ENCODE measurements at places on chromosomes 12 and 14. TPM values are rescaled to one million over a fixed set of nuclear protein-coding genes. Genes with fewer than 3 reads are reported as not detected.

Gene OSGEP
- 31.4 TPM for total RNA-seq

Gene POTEM
- total RNA-seq, result not detected

Gene PTCSC3
- not detected for total RNA-seq

Gene SSPN
- total RNA-seq, result not detected

Gene TTC5
- total RNA-seq, result 11.7 TPM

Gene ITGB7
- 3.5 TPM for total RNA-seq

Gene RNF10
- total RNA-seq, result 136 TPM

Gene TSPAN11
- not detected for total RNA-seq

Gene MMP14
- 2.3 TPM for total RNA-seq

Gene PLA2G1B
- total RNA-seq, result 1.8 TPM

Gene SAMD15
- 0.11 TPM for total RNA-seq

Gene BCL11B
- total RNA-seq, result 0.18 TPM

Gene BBS10
- 6.1 TPM for total RNA-seq

Gene TAS2R14
- total RNA-seq, result 1.4 TPM

Gene TAS2R8
- total RNA-seq, result not detected

Gene SFSWAP
- 60.4 TPM for total RNA-seq

Gene CAPS2
- total RNA-seq, result 0.36 TPM

Gene CAPZA3
- not detected for total RNA-seq

Gene RACGAP1
- total RNA-seq, result 86.2 TPM

Gene ESR2
- 3.6 TPM for total RNA-seq

Gene SRRM4
- not detected for total RNA-seq

Gene SLC7A8
- 19.6 TPM for total RNA-seq

Gene KRT81
- total RNA-seq, result 0.25 TPM

Gene NGB
- total RNA-seq, result not detected

Gene PLEKHD1
- total RNA-seq, result not detected

Gene SLCO1C1
- total RNA-seq, result not detected

Gene PRH2
- not detected for total RNA-seq

Gene LMO3
- 0.40 TPM for total RNA-seq

Gene BDKRB2
- total RNA-seq, result 0.02 TPM

Gene SOCS2
- total RNA-seq, result 90.4 TPM

Gene STXBP6
- total RNA-seq, result 0.54 TPM

Gene KRT5
- total RNA-seq, result not detected

Gene C12orf60
- total RNA-seq, result 1.5 TPM

Gene SPSB2
- 7.5 TPM for total RNA-seq

Gene TMEM121
- total RNA-seq, result not detected

Gene KIF5A
- 14.2 TPM for total RNA-seq

Gene KLRD1
- not detected for total RNA-seq

Gene OLR1
- 0.45 TPM for total RNA-seq

Gene HECTD4
- 33.3 TPM for total RNA-seq

Gene CD27
- total RNA-seq, result 0.24 TPM

Gene LUM
- total RNA-seq, result 0.40 TPM

Gene COL2A1
- total RNA-seq, result not detected

Gene CDH24
- 12.8 TPM for total RNA-seq

Gene NUDT14
- 16.3 TPM for total RNA-seq

Gene KRT85
- not detected for total RNA-seq

Gene PRKD1
- total RNA-seq, result 0.16 TPM

Gene IL23A
- 12.5 TPM for total RNA-seq

Gene PRR4
- total RNA-seq, result 1.6 TPM

Gene AKAP6
- 0.62 TPM for total RNA-seq

All from K562 (cell line).